ENCODE measurements at places on chromosomes 6 and 20. TPM values are rescaled to one million over a fixed set of nuclear protein-coding genes. Genes with fewer than 3 reads are reported as not detected.

BPIFB2 gene
- not detected for total RNA-seq

WFDC12 gene
- total RNA-seq, result not detected

MOG gene
- total RNA-seq, result 1.8 TPM

DCDC2 gene
- total RNA-seq, result 0.06 TPM

ANKRD66 gene
- total RNA-seq, result not detected

NELFE gene
- 165 TPM for total RNA-seq

CLPSL2 gene
- total RNA-seq, result not detected

GRCh38 chr6:159084493-159085091 is 39.8 kb upstream of the TAGAP start:
- peak; percentile 84 for DNase-seq
- H3K36me3 ChIP-seq, result no peaks in the 10 kb centered on the region
- H3K4me3 ChIP-seq, result no peak overlapping the region
- H3K4me1 ChIP-seq, result peaks cover 6% of the 10 kb centered on the region

DNA sequence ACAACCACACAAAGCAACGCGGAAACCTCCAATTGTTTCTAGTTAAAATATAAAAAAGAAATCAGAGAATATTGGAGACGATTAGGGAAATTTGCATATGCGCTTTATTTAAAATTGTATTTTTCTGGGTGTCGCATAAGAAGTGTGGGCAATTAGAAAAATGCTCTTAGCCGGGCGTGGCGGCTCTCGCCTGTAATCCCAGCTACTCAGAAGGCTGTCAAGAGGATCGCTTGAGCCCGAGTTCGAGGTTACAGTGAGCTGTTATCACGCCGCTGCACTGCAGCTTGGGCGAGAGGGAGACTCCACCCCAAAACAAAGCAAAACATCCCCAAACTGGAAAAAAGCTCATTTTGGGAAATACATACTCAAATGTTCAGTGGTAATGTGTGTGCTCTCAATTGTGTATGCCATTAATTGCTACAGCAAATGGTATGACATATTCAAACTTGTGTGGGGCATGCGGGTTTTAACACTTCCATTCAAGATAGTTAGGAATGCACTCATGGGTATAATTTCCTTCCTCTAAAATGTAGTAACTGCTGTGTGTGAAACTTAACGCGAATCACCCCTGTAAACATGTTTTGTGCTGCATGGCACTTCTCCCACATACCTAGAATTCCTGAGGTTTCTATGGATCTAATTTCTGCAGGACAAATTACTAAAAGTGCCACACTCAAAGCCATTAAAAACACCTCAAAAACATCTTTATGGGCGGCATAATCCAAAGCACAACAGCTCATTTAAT is 54.7 kb upstream of the HFE start:
- H3K4me1 ChIP-seq, result peaks cover 17% of the 10 kb centered on the region
- H3K27ac ChIP-seq, result peak overlapping the region; percentile 93
- H3K27me3 ChIP-seq, result no peaks in the 10 kb centered on the region

DNA sequence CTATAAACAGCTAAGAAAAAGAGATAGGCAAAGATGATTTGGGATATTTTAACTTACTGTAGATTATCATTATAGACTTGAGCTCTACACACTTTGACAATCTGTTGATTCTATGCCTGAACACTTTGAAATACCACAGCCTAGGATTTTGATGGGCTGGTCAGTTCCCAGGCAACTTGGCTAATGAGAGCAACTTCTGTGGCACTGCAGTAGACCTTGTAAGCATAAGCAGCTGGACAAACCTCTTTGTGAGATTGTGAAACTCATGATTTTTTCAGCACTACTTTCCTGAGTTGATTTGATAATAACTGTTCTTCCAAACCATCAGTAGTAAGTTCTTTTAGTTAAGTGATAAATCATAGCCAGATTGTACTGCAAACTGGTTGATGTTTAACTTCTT is 27.1 kb upstream of the ELOVL5 start:
- no peaks in the 10 kb centered on the region for H3K27me3 ChIP-seq
- H3K36me3 ChIP-seq, result no peaks in the 10 kb centered on the region
- H3K4me3 ChIP-seq, result no peak overlapping the region
- peaks cover 32% of the 10 kb centered on the region for H3K4me1 ChIP-seq
- H3K27ac ChIP-seq, result peak overlapping the region; percentile 90

DNA sequence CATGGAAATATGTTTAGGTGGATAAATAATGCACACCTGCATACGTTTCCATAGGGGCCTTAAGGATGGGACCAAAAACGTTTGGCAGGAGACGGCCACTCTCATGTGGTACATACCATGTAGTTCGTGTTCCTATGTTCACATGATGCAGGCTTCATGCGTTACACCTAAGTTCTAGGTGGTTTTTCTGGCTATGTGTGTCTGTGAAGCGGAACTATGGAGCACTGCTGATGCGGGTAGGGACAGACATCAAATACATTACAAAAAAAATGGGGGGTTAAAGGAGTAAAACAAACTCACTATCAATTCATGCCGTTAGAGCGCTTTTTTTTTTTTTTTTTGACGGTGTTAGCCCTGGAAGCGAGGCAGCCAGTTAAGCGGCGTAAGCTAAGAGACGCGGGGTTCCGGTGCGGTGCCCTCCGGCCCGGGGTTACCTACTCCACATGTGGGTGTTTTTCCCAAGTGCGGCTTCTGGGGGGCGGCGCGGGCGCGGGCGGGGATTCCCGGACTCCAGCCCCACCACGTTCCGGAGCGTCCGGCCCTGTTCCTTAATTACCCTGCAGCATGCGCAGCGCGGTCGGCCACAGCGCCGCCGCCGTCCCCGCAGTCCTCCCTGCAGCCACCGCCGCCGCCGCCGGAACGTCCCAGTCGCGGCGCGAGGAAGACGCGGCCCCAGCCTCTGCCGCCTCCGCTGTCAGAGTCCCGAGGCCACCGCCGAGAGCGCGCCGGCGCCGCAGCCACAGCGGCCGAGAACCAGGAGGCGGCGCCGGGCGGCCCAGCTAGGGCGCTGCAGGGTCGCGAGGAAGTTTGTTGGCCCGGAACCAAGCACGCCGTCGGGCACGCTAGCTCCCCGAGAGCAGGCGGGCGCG is 648 bp downstream of the COL19A1 start:
- no peaks in the 10 kb centered on the region for H3K4me1 ChIP-seq
- H3K4me3 ChIP-seq, result peak overlapping the region; percentile 50
- no peaks in the 10 kb centered on the region for H3K36me3 ChIP-seq
- no peak overlapping the region for H3K27ac ChIP-seq

DNA sequence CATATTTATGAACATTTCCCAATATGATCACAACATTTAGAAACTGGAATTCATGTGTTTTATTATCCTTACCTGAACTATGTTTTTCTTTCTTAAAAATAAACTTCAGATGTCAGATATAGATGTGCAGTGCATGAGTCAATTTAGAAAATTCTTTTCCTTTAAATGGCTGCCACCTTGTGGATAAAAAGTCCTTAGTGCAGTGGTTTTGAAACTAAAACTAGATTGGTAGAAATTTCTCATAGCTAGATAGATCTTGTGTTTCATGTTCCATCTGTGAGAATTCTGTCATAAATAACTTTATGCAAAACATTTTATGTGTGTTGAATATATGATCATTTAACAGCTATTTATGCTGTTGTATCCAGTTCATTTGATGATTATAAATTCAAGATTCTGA is 134.9 kb downstream of the KLHL32 start:
- H3K4me1 ChIP-seq, result no peaks in the 10 kb centered on the region
- H3K27ac ChIP-seq, result no peak overlapping the region
- peak; percentile 42 for DNase-seq
- no peaks in the 10 kb centered on the region for H3K36me3 ChIP-seq
- H3K27me3 ChIP-seq, result no peaks in the 10 kb centered on the region

DNA sequence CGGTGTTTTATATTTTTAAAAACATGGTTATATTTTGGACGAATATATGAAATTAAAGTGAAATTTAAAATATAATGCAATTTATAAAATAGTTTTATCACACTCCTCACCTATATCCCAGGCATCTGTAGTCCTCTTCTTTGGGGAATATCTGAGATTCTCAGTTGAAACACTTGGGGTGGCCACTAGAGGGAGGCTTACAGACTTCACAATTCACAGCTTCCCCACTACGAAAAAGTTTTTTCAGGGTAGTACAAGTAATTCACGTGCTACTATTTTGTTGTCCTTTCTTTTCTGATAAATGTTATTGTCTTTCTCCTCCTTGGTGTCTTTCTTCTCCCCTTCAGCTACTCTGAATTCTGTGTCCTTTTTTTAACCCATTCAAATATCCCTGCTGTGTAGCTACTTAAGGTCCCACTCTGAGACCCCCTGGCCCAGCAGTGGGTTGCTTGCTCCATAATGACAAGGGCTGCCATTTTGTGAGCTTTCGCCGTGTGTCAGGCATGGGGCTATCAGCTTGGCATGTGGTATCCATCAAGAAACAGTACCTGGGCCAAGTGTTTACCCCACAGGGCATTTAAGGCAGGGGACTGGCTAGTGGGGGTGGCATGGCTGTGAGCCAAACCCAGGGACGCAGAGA is 43.6 kb upstream of the PHACTR3 start:
- H3K36me3 ChIP-seq, result no peaks in the 10 kb centered on the region
- no peak overlapping the region for H3K27ac ChIP-seq
- DNase-seq, result peak; percentile 30
- H3K27me3 ChIP-seq, result no peaks in the 10 kb centered on the region

GRCh38 chr6:106356378-106356777 is 4.1 kb upstream of the CRYBG1 start:
- H3K36me3 ChIP-seq, result no peaks in the 10 kb centered on the region
- no peak overlapping the region for H3K4me3 ChIP-seq
- no peaks in the 10 kb centered on the region for H3K4me1 ChIP-seq
- peaks cover 27% of the 10 kb centered on the region for H3K27me3 ChIP-seq
